Stimulated activated naive CD8-positive, alpha-beta T cell treated with anti-CD3 and anti-CD28 coated beads, Interleukin-15, Interleukin-2, amounts not matched to agents 100 U/mL and 50 U/mL, for 24 hours (primary cell): ENCODE measurements at places on chromosomes 13 and 19.
A peak's percentile ranks its signal among the peaks of the same experiment; 100 is the strongest.

DNA sequence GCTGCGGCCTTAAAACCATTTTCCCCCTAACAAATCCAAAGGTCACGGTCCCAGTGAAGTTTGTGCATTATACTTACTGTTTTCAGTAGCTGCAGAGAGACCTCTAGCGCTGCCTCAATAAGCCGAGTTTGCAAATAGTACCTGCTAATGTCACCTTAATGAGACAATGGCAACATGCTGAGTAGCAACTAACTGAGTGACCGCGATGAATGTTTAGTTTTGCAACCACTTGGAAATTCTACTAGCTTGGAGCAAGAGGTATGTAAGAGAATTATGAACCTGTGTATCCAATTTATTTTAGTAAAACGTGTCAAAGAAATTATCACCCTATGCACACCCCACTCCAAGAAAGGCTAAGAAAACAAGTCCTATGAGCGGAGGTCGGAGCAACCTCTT is 1.2 kb downstream of the KPNA3 start:
- DNase-seq, result peak; percentile 9

DNA sequence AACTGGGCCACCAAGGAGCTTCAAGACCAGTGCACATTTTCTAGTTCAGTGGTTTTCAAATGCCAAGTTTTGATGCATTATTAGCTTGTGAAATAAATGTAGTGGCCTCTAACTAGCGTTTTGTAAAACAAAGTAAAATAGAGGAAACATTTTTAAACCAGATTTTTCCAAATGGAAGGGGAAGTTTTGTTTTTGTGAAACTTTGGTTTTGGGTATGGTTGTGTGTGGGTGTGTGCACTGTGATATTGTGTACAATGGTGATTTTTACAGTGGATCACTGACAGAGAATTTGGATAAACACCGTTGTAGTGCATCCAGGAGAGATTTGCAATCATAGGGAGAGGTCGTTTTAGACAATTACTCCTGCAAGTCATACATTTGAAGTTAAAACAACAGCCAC is 108.9 kb downstream of the SLC7A1 start:
- no peak for DNase-seq

DNA sequence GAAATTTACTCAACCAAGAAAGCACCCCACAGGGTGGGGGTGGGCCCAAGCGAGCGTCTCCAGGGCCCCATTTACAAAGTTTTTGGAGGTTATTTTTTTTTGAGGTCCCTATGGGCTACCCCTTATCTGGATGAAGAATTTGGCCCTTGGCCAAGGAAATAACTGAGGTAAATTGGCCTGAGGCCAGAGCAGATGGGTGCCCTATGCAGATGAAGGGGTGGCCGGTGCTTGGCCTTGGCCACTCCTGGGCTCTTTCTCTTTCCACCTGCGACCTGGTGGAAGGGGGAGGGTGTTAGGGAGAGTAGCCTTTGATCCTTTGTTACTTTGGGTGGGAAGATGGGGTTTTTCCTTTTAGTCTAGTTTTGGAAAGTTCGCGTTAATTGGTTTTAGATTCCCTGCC is 15.5 kb downstream of the ZNF701 start:
- DNase-seq, result no peak

- peak; percentile 99 for DNase-seq
Observed at GRCh38 chr19:4791183-4792018, at the start of gene FEM1A. FEM1A (plus strand) TSS chr19:4791734; CDS start chr19:4791855, 121 bp downstream.

DNA sequence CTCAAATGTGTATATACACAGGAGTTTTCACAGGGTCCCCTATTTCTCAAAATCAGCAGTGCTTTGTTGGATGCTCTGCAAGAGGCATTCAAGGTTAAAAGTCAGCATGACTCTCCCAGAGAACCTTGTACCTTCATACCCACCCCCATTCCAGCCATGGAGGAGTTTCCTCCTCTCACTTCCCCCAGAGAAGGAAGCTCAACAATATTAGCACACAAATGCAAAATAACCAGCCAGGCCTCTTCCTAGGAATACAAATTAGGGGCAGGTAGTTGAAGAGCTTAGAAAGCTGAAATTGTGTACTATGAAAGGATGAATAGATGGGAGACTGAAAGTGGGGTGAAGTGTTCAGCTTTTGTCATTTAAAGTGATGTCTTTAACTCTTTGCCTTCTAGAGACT is 43.8 kb downstream of the SPRY2 start:
- DNase-seq, result no peak

DNA sequence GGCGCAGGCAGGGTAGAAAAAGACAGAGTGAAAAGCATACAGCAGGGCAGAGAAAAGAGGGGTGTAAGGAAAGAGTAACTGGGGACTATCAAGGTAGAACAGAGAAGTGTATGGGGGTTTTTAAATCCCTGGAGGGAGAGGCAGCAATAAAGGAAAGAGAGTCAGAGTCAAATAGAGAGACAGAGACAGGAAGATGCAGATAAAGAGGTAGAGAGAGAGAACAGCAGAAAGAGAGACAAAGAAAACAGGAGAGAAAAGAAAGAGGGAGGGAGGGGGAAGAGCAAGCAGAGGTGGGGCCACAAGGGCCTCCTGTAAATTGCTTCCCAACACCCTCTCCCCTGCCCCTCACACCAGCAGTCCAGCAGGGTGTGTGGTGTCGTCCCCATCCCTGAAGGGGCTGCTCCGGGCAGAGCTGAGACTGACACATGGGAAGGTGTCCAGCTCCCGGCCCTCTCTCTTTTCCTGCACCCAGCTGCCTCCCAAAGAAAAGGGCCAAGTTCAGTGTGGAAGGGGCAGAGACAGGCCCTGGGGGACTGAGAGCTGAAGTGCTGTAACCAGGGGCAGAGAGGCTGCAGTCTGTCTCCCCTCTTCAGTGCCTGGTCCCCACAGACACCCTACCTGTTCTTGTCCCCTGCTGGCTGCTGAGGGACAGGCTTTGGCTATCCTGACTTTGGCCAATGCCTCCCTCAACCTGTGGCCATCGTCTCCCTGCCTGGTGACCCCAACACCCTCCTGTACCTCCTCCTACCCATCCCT is 17.4 kb upstream of the POU2F2 start:
- no peak for DNase-seq

- peak; percentile 77 for DNase-seq
Observed at GRCh38 chr13:41458761-41459431, 1.5 kb downstream of the RGCC start.

DNA sequence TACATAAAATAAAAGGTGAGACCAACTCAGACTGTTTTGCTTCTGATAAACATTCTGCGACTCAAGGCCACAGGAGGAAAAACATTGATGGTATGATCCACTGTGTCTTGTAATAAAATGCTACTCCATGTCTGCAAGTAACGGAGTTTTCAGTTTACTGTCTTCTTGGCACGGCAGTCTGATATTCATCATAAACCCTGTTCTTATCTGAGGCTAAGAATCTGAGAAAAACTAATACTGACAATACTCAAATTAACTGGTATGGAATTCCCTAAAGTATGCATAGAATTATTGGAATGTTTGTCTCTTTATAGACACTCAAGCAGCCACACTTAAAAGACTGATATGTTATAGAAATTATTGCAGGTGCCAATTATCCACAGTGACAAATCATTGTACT is 125.5 kb downstream of the TBC1D4 start:
- DNase-seq, result no peak

DNA sequence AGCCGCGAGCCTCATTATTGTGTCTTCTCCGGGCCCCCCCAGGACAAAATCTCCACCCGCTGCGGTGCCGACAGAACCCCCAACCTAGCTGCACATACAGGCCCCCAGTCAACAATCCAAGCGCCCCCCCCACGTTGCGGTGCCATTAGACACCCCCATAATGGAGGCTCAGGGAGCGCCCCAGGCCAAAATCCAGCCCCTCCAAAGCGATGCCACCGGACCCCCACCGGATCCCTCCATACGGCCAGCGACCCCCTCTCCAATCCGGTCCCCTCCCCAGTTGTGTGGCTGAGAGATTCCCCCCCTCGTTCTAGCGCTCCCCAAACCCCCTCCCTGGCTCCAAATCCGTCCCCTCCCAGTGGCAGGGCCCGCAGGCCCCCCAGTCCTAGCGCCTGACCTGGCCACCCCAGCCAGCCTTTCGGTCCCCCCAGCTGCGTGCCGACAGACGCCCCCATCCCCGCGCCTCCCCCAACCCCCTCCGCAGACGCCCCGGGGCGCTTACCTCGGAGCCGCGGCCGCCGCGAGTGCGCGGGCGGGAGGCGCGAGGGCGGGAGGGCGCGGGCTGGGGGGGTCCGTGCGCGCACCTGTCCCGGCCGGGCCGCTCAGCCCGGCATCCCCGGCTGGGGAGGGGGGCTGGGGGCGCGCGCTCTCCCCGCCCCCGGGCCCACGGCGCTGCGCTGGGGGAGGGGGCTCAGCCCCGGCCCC is 21.6 kb upstream of the SEMA6B start:
- no peak for DNase-seq

DNA sequence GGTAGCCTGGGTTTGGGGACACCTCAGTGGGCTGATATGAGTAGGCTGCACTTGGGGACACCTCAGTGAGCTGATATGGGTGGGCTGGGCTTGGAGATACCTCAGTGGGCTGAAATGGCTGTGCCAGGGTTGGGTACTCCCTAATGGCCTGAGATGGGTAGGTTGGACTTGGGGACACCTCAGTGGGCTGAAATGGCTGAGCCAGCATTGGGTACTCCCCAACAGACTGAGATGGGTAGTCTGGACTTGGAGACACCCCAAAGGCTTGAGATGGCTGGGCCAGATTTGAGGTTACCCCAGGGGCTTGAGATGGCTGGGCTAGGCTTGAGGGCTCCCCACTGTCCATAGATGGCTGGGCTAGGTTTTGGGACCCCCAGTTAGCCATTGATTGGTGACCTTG is 12.1 kb downstream of the IQCN start:
- no peak for DNase-seq

DNA sequence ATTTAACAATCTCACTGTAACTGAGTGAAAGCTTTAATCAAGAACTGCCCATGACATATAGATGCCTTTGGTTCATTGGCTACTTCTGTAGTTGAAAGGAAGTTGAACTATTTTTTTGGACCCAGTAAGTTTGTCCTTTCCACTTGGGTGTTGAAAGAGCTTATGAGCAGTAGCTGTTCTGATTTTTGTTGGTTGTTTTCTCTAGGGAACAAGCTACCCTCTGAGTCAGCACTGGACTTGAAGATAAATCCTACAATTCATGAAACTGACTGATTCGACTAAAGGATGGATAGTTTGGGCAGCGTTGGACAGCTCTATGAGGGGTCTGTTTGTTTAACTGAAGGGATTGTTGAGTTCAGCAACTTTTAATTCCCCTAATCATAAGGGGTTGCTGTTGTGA is 101.0 kb downstream of the PAN3 start:
- DNase-seq, result no peak

GRCh38 chr13:27765650-27766049 is 26.6 kb upstream of the GSX1 start:
- DNase-seq, result no peak

GRCh38 chr13:29619995-29620394 is 24.5 kb upstream of the SLC7A1 start:
- no peak for DNase-seq
